ENCODE measurements at places on chromosomes 2 and 18.

GRCh38 chr2:602571-603359 lies 74.4 kb downstream of the TMEM18 start:
- DNase-seq, result no peak

DNA sequence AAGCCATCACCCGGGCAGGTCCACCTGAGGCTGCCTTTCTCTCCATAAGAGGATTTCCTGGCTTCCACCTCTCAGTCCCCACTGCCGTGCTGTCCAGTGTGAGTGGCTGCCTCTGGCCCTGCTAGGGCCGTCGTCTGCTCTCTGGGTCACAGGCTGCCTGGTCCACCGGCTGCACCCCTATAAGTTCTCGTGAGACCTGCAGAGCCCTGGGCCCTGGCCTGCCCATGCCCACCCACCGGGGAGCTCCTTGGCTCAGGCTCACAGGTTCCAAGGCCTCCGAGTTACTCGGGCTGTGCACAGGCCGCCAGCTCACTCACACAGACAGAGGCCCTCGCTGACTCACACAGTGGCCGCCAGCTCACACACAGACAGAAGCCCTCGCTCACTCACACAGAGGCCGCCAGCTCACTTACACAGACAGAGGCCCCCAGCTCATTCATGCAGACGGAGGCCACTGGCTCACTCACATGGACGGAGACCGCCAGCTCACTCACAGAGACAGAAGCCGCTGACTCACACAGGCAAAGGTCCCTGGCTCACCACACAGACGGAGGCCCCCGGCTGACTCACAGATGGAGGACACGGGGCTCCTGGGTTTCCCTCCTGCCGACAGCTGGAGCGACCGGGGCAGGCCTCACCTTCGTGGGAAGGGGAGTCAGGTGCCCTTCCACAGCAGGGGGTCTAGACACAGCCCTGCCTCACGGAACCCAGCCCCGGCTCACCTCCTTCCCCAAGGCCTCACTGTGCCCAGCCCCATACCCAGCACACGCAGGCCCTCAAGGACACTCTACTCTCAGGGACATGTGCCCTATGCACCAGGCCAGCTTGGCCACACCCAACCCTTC lies 334.1 kb upstream of the MYT1L start:
- no peak for DNase-seq

- DNase-seq, result no peak
These were observed 17.5 kb downstream of the AFG3L2 start for GRCh38 chr18:12359515-12359927.

GRCh38 chr18:37280701-37281393 lies 284.8 kb downstream of the CELF4 start:
- no peak for DNase-seq

DNA sequence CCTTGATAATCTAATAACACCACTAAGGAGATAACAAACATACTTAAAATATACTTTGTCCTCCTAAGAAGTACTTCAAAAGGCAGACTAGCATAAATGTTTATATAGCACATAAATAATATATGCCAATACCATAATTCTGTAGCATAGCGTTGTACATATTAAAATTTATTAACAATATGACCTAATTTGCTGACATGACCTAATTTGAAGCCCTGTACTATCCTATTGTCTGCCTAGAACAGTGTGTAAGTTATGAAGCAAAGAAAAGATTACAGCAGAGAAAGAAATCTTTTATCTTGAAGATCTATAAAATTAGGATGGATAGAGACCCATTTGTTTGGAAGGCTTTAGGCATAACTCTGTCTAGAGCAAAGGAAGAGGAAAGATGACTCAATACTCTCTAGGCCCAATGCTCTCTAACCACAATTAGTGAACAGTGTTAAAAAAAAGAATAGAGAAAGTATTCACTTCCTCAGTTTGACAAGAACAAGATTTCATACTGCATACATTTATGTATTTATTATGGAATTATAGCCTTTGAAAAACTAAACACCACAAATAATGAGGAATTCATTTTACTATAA lies 231.3 kb downstream of the ZRANB3 start:
- no peak for DNase-seq

- DNase-seq, result no peak
These were observed 331.4 kb upstream of the KLHL29 start for GRCh38 chr2:23053601-23054000.

GRCh38 chr2:3942841-3943240 lies 239.5 kb downstream of the DCDC2C start:
- no peak for DNase-seq

DNA sequence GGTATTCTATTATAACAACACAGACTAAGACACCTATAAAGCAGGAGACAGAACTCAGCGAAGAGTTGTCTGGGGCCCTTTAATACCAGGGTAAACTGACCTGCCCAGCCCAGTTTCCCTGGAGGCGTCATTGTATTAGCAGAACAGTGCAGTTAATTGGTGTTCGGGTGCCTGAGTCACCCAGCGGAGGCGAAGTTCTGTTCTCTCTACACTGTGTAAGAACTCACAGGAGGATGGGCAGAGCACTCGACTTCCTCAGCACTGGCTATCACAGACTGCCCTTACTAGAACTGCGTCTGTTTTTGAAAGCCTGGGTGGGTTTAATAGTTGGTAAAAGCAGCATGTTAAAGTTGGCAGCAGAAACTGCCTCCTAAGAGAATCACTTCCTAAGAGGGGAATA lies 106.5 kb upstream of the ATP8B1 start:
- no peak for DNase-seq

DNA sequence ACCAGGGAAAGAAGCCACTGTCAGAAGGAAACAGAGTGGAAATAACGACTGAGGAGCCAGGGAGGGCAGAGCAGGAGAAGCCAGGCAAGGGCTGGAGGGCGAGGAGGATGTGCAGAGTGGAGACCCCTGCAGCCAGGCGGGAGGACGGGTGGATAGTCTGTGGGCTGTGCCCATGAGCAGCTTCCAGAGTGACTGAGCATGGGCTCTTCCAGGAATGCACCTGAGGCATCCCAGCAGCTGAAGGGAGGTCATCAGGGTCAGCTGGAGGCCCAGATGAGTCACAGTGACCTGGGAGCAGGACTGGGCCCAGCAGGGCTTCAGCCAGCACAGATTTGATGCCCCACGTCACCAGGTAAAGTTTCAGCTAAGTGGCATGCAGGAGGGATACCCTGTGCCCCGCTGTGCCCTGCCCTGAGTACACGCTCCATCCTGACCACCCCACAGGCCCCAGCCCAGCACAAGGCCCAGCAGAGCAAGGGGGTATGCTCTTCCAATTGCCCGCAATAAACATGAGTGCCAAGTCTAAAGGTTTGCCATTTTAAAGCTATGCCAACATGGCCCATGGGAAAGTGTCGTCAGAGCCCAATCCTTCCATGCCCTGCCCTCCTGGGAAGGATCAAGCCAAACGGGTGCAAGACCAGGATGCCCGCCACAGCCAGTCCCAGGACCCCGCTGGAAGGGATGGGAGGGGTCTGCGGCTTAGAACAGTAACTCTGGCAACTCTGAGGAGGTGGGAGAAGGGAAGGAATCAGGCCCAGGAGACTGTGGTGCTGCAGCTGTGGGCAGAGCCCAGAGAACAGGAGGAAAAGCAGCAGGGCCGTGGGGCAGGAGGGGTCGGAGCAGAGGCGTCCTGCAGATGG lies 85.7 kb downstream of the SEPTIN10 start:
- no peak for DNase-seq
